ENCODE measurements at places on chromosomes 2 and 18.
A peak's percentile ranks its signal among the peaks of the same experiment; 100 is the strongest.

DNA sequence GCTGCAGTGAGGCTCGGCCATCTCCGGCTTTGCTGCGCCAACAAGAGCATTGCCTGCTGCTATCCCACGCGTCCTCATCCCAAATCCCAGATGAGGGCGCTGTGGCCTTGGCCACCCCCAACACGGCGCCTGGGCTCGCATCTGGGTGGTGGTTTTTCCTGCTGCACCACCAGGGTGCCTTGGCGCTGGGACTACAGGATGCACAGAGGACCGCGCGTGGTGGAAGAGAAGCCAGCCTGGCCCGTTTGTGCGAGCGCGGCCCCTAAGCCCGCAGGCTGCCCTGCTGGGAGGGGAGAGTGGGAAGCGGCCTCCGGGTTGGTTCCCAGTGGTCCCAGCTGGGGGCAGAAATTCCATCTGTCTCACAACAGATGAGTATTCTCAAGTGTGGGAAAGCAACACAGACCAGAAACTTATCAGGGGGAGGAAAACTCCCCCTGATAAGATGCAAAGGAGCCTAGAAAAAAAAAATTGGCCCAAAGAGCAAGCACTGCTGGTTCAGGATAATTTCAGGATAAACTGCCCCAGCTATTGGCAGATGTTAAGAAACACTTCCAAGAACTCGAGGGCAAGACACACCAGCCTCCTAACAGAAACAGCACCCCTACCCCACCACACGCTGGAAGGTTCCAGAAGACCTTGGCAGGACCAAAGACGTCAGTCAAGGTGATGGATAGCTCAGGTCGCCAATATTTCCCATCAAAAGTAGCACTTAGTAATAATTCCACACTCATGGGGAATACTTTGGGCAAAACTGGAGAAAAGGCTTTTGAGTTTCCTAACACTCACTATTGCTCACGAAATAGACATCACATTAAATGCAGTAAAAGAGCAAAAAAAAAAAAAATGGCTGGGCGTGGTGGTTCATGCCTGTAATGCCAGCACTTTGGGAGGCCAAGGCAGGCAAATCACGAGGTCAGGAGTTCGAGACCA lies 152.1 kb downstream of the PXDN start:
- DNase-seq = no peak

GRCh38 chr2:149296031-149296430 lies 34.4 kb upstream of the LYPD6 start:
- DNase-seq = no peak

GRCh38 chr2:149167001-149167780 lies 128.7 kb downstream of the LYPD6B start:
- no peak for DNase-seq

GRCh38 chr2:241967467-241968144 lies 98.1 kb downstream of the RTP5 start:
- DNase-seq = peak; percentile 4

DNA sequence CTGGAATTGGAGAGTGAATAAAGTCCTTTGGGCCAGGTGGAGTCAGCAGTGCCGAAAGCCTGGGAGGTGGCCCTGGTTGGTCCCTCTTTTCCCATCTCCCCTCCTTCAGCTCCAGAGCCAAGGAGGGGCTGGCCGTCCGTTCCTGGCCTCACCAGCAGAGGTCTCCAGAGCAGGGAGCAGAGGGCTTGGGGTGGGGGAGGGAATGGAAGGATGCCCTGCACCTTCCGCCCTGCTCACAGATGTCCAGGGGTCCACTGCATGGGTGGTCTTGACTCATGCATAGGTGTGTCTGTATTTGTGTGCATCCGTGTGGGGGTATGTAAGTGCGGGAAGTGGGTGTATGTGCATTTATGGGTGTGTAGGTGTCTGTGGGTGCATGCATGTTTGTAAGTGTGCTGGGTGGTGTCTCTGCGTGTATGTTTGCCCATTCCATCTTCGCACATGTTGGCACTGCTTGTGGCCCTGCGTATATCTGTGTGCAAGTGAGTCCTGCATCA lies 201.8 kb downstream of the ZFP36L2 start:
- peak; percentile 34 for DNase-seq

- no peak for DNase-seq
Observed at GRCh38 chr18:60060026-60060425, 160.2 kb downstream of the PMAIP1 start.

DNA sequence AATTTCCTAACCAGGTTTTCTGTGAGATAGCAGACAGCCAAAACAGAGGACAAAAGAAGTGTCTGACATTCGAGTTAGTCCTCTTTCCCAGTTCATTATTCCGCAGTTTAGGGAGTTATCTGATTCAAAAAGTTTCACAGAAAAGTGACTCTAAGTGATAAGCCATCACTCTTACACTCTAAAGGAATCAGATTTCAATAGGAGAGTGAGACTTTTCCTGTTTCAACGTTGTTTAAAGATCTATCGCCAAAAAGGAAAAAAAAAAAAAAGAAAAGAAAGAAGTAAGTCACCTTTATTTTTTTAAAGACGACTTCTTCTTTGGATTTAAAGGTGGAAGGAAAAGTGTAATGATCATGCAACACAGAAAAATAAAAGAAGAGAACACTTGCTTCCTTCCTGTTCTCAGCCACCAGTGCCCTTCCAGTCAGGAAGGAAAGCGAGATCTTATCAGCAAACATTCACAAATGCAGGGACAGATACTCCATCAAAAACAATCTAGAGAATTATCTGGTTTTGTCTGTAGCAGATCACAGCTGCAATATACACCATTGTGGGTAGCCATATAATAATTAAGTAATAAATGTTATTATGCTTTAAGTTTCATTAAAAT lies 49.8 kb downstream of the TFPI start:
- DNase-seq = no peak

- DNase-seq = no peak
Observed at GRCh38 chr2:99507937-99508818, 18.4 kb upstream of the REV1 start.

DNA sequence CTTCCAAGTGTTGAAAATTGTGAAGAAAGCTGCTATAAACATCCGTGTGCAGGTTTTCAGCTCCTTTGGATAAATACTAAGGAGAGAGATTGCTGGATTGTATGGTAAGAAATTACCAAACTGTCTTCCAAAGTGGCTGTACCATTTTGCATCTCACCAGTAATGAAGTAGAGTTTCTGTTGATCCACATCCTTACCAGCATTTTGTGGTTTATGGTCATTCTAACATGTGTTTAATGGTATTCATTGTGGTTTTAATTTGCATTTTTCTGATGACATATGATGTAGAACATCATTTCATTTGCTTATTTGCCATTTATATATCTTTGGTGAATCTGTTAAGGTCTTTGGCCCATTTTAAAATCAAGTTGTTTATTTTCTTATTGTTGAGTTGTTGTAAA lies 260.7 kb downstream of the SPAG16 start:
- DNase-seq = no peak

- no peak for DNase-seq
Observed at GRCh38 chr18:68735483-68736343, 20.8 kb upstream of the TMX3 start.

DNA sequence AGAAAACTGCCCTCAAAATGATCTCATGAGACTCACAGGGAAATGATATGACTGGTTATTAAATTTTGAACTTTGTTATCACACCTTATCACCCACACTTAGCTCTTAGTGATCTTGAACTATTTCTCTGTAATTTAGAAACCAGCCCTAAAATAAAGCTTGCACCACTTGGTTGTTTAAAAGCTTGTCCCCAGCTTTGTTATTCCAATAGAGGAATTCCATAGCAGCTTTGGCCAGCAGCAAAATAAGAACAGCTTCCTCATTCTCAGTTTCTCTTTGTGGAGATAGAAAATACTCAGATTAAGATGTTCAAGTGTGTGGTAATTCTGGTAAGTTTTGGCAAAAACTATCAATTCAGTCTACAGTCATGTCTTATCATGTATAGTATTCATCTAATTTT lies 54.4 kb upstream of the CCDC68 start:
- no peak for DNase-seq

- DNase-seq = no peak
Observed at GRCh38 chr2:237306083-237306786, 107.7 kb downstream of the COL6A3 start.

- no peak for DNase-seq
Observed at GRCh38 chr2:176445956-176446355, 176.7 kb downstream of the MTX2 start.

DNA sequence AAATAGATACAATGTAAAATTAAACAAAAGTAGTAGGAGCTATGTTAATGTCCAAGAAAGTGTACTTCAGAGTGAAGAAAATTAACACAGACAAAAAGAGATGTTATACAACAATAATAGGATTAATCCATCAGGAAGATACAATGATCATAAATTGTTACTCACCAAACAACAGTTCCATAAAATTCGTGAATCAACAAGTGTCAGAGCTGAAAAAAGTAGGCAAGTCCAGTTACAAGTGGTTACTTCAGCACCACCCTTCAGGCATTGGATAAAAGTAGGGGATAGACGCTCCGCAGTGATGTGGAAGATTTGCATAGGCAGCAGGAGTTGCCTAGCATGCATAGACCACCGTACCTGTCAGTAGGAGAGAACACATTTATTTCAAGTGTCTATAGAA lies 77.8 kb downstream of the ATP9B start:
- no peak for DNase-seq

DNA sequence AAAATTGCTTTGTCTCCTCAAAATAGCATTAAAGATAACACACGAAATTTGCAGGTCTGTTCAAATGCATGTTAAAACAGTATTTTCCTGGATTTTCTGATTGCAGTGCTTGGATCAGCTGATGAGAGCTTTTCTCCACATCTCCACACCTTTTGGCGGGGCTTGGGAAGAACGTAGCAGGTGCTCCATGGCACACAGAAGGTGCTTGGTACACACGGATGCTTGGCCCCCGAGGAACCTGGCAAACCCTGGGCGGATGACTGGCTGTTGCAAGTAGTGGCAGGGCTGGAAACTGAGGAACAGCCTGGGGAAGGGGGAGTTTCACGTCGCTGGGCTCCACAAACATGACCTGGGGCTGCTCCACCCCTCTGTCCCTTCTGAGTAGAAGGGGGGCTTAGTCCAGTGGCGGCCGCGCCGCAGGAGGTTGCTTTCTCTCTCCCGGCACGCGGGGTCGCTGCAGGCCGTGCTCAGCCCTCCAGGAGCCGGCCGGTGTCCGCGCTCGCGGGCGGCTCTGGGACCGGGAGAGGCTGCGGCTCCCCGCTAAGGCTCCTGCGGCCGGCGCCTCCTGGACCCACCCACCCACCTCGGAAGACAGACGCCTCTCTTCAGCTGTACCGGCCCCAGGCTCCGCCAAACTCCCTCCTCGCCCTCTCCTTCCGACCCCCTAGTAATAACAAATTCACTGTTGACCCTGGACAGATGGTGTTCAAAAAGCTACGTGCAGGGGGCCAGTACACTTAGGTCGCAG lies 69.3 kb downstream of the MARCO start:
- DNase-seq = no peak

DNA sequence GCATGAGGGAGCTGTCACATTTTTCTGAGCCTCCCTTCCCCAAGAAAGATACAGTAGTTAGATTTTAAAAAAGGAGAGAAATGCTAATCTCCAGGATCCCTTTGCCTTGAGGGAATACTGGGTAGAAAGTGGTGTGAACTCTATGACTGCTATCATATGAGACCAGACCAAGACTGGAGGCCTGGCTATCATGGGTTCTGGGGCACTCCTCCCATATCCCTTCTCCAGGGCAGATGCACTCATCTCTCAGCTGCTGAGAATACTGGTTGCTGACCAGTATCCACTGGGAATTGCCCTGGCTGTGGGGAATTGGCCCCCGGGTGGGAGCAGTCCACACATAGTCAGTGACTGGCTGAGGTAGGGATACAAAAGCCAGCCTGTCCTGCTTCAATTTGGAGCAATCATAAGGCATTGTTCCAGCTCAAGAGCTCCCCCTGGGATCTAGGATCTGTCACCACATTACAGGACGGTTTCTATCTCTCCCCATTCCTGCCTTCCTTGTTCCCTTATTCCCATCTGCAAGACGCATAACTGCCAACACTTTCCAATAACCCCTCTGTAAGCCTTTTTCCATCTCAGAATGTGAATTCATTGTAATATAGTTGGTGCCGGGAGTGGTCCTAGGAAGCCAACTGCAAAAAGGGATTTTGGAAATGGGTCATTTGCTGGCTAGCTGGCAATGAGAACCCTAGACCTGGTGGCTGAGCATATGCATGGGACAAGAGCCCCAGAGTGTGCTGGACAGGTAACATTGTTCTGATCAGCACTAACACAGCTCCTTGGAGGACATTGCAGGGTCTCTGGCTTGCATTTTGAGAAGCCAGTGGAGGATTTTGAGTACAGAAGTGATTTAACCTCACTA lies 35.4 kb upstream of the REEP1 start:
- no peak for DNase-seq

DNA sequence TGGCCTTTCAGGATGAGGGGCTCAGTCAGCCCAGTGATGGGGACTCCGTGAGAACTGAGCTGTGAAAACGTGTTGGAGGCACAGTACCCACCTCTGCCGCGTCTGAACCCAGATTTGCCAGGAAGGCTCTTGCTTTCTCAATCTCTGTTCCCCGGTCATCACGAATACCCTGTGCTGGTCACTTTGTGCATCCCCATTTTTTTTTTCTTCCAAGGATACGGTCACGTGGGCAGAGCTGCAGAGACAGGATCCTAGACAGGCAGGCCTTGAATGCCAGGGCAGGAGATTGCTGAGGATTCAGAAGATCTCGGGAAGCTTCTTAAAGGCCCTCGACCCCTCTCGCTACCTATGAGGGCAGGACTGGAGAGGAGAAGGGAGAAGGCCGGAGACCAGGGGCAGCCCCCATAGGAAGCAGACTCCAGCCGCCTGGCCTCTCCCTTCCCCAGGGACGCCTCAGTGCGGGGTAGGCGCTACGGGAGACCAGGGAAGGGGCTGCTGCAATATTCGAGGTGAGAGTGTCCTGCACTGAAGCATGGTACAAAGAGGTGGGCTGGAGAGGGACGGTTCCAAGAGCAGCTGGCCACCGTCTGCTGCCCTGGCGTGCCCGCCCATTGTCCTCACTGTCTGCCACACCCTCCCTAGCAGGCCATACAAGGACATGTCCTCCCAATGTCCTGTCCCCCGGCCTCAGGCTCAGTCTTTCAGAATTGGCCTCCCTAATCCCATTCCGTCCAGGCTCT lies 29.0 kb upstream of the TAF1B start:
- DNase-seq = no peak

DNA sequence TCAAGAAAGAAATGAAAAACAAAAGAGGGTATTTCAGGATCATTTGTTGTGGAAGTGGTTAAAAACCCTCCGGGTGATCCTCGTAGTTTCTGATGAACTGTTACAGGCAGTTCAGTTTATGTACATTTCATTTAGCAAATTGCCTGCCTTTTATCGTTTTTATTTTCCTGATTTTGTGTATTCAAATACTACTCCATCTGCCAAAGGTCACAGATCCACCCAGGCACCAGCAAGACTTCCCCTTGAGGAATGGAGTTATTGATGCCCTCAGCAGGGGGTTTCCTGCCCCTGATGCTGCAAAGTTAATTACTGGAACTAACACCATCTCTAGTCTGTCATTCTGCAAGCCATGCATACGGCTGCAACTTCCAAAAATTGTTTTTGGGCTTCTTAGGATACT lies 641.9 kb downstream of the SLC4A3 start:
- no peak for DNase-seq
